ENCODE measurements at places on chromosomes 2 and 18.

DNA sequence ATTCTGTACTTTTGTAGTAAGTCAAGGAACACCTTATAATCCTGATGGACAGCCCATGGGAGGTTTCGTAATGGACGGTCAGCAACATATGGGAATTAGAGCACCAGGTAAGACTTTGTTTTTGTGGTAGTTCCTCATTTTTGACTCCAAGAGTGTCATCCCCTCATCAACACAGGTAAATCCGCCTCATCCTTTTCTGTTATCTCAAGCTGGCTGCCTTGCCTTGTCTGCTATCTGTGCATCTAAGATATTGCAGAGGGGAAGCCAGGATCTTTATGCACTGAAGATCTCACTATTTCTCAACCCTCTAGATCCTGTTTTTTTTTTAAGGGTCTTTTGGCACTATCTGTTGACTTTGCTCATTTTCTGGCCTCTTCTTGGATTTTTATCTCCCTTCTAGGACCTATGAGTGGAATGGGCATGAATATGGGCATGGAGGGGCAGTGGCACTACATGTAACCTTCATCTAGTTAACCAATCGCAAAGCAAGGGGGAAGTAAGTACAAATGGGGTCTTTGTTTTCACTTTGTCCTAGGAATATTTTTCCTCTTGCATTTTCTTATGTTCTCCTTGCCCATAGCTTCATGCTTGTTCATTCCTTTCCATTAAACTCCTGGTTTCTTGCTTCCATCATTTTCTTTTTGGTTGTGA is 133.8 kb downstream of the MEIS1 start:
- DNase-seq: no peak

DNA sequence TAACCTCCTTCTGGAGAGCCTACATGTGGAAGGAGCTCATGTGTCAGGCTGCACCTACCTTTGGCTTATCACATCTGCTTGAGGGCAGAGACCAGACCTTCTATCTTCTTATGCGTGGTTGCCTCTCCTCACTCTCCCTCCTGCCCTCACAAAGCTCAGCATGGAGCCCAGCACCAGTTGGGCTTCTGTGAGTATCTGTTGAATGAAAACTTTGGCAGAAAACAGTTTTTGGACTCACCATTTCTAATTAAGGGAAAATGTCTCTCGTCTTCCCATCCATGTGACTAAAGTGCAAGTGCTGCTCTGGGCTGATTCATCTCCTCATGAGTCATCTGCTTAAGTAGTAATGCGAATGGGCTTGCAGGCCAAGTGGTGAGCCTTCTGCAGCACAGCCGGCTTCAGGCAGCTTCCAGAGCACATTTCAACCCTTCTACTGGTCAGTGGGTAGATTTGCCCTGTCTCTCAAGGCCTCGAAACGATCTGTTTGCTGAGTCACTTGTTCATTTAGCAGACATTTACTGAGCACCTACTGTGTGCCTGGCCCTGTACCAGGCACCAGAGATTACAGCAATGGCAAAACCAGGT is 102.6 kb downstream of the VSNL1 start:
- no peak for DNase-seq

DNA sequence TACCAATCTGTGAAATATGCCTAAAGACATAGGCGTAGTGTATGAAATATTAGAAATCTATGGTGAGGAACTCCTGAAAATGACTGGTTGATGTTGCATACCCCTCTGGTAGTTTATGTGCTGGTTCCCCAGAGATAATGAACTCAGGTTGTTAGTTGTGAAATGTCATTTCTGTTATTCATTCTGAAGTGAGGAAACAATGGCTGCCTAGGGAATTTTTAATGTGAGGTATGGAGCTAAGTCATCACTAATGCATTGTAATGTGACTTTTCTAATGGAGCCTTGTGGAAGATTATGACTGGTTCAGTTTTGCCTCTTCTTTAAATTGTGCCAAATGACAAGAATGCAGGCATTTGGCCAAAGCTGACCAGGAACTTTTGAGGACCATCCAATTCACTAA is 61.6 kb upstream of the RAB27B start:
- DNase-seq: no peak

GRCh38 chr2:178485356-178485755 is 5.1 kb downstream of the PLEKHA3 start:
- DNase-seq: no peak

- DNase-seq: no peak
These were observed 97.2 kb upstream of the TSPYL6 start for GRCh38 chr2:54353216-54353615.

- DNase-seq: no peak
These were observed 81.1 kb upstream of the CAVIN2 start for GRCh38 chr2:191927991-191928390.

DNA sequence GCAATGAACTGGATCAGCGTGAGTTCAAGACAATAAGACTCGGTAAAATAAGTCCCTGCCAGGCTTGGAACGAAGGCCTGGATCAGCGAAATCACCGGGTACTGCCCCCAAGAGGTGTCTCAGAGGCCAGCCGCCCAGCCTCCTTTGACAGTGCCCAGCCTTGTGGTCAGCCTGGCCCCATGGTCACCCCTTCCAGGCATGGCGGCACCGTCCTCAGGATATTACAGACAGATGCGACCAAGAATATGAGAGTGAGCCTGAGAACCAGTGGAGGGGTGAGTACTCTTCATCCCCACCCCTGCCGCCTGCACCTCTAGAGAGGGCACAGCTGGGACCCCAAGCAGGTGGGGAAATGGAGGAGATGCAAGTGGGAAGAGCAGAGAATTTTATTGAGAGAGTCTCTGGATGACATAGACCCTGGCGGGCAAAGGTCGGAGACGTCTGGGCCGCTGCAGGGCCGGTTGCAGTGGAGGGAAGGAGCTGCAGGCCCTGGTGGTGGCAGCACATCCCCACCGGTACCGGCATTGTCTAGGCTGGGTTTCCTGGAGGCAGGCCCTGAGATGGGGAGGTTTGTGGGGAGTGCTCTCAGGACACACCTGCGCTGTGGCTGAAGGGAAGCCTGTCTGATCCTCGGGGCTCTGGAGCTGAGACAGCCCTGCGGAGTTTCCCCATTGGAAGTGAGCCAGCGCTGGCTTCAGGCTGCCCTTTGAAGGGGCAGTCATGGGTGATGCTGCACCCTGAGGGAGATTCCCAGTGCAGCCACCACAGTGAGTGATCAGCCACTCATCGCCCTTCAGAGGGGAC is 190.0 kb downstream of the SEPTIN10 start:
- no peak for DNase-seq

DNA sequence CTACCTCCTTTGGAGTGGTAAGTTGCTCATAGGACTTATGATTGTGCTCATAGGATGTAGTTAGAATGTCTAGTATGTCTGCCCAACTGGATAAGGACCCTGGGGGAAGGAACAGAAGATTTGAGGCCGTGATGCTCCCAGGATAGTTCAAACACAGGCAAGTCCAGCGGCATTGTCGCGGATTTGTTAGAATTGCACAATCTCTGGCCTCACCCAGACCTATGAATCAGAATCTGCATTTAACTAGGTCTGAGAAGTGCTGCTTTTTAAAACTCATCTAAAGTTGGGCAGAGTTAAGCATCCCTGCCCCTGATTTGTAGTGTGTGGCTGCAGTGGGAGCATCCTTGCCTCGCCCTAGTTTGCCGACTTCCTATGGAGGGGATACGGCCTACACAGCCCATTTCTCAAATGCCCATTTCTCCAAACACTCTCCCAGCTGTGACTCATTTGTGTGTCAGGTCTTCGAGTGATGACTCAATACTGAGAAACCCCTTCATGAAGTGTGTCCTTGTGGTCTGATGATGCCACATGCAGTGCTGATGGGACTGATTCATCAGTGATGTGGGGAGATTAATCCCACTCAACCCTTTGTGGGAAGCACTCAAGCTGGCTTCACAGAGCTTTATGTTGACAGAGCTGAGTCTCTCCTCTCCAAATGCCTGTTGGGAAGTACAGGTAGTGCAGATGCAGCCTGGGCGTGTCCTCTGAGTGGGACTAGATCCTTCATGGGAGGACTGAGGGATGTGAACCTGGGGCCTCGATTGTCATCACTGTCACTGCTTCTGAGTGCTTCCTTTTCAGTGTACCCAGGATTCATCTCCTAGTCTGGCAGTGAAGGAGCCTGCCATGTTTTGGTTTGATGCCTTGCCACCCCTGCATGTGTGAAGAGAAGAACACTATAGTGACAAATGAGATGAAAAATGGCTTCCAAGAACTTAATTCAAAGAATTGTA is 18.7 kb downstream of the SMIM21 start:
- DNase-seq: no peak

- DNase-seq: no peak
These were observed 901.6 kb downstream of the EPHA4 start for GRCh38 chr2:220670511-220670910.

- DNase-seq: no peak
These were observed 72.7 kb upstream of the LYPD6B start for GRCh38 chr2:148965623-148966437.

GRCh38 chr2:7887441-7887840 is 794.4 kb upstream of the ID2 start:
- DNase-seq: no peak

GRCh38 chr18:56661360-56662062 is 10.4 kb downstream of the WDR7 start:
- DNase-seq: no peak

DNA sequence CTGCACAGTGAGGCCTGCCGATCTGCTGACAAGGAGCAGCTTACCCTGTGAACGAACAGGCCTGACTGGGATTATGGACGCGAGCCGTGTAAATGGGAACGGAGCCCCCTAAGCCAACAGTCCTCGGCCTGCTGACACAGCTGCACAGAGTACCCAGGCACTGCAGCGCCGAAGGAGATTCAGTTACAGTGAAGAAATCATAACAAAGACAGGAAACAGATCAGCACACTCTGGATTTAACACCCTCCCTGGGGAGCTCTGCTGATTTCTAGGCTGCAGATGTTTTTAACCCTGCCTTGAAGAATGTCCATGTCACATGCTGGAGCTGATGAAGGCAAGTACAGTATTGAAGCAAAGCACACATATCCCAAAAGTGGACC is 43.4 kb downstream of the COLEC12 start:
- peak; percentile 58 for DNase-seq

- DNase-seq: no peak
These were observed 58.0 kb upstream of the DOCK10 start for GRCh38 chr2:225100269-225100668.

- DNase-seq: no peak
These were observed 57.3 kb downstream of the NEDD4L start for GRCh38 chr18:58101291-58101794.
